Breast epithelium (tissue), 4 donors: ENCODE measurements at places on chromosomes 3 and 15. TPM values are rescaled to one million over a fixed set of nuclear protein-coding genes. Genes with fewer than 3 reads are reported as not detected.
A peak's percentile ranks its signal among the peaks of the same experiment; 100 is the strongest.

DNA sequence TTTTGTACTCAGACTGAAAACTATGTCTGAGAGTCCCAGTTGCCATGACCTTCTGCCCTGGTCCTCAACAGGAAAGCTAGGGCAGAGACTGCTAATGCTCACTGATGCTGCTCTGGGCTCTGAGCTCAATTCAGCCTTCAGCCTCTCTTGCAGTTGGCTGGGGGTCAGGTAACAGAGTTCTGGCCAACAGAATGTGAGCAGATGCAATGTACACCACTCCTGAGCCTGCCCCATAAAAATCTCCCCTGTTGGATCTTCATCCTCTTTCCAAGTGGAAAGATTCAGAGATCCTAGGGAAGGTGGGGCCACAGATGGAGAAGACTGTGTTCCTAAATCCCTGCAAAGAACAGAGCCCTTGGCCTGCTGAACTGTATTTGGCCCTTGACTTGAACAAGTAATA is 87.8 kb downstream of the PDZRN3 start:
- H3K4me3 ChIP-seq, result no peak overlapping the region
- H3K4me1 ChIP-seq, result no peaks in the 10 kb centered on the region
- H3K27ac ChIP-seq, result no peak overlapping the region

DNA sequence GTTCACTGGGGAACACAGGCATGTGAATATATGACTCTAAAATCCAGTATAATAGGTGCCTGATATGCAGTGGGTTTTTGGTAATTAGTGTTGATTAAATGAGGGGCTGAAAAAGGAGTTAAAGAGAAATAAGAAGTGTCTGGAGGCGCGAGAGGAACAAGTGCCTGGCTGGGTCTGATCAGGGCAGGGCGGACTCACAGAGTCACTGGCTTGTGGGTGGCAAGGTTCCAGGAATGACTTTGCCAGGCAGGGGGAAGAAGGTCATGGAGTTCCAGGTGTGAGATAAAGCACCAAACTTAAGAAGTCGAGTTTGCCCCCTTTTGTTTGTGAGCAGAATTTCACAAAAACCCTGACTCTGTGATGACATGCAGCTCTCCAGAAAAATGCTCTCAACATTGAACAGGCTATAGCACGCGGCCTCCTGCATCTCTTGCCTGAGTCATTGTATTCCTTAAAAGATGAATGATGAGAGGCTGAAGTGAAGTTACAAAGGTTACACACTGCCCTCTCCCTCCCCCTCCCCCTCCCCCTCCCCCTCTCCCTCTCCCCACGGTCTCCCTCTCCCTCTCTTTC is 63.0 kb upstream of the LMCD1 start:
- no peaks in the 10 kb centered on the region for H3K4me1 ChIP-seq
- no peaks in the 10 kb centered on the region for H3K36me3 ChIP-seq

DNA sequence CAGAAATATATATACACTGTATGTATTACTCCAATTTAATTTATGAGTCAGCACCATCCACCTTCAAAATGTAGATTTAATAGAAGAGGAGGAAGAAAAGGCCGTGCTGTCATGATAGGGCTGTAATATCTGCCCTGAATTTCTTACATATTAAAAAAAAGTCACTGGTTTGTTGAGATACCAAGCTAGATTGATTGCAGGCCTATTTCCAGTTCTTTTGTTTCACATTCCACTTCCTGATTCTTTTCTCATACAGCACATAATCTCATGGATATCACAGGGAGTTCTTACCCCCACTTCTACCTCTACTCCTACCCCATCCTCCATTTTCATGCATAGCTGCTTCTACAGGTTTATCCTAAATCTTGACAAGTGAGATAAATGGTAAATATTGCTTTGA is 290.3 kb downstream of the ZBTB20 start:
- no peak overlapping the region for H3K27ac ChIP-seq
- H3K27me3 ChIP-seq, result no peaks in the 10 kb centered on the region
- no peak overlapping the region for H3K4me3 ChIP-seq
- peaks cover 3% of the 10 kb centered on the region for H3K4me1 ChIP-seq

The UNC13C gene
- total RNA-seq, result 0.32 TPM

DNA sequence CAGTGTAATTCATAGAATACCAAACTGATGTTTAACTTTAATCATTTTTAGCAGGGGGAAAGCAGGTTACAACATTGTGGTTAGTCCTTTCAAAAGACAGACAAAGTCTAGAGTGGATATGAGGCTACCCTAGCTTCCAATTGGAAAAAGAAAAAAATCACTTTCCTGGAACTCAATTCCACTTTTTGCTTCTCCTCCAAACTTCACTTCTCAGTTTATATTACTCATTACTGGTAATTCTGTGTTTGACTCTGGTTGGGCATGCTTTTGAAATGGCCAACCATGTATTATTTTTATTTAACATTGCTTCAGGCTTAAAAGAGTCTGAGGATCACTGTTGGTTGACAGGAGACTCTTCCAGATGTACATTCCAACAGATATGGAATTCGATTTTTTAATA is 84.8 kb downstream of the RAP2B start:
- peak overlapping the region; percentile 54 for H3K27ac ChIP-seq
- DNase-seq, result no peak
- H3K4me1 ChIP-seq, result no peaks in the 10 kb centered on the region
- H3K4me3 ChIP-seq, result no peak overlapping the region
- H3K36me3 ChIP-seq, result no peaks in the 10 kb centered on the region
- no peaks in the 10 kb centered on the region for H3K27me3 ChIP-seq

GRCh38 chr3:191331388-191331787 is 1.1 kb upstream of the UTS2B start:
- no peaks in the 10 kb centered on the region for H3K27me3 ChIP-seq
- DNase-seq, result no peak
- H3K4me3 ChIP-seq, result peak overlapping the region; percentile 96
- no peaks in the 10 kb centered on the region for H3K4me1 ChIP-seq
- H3K36me3 ChIP-seq, result no peaks in the 10 kb centered on the region

- H3K36me3 ChIP-seq, result no peaks in the 10 kb centered on the region
- H3K4me1 ChIP-seq, result no peaks in the 10 kb centered on the region
- H3K27ac ChIP-seq, result no peak overlapping the region
- no peak for DNase-seq
- H3K4me3 ChIP-seq, result no peak overlapping the region
Observed at GRCh38 chr3:157061265-157061664, 98.7 kb downstream of the CCNL1 start.

- no peaks in the 10 kb centered on the region for H3K27me3 ChIP-seq
- H3K27ac ChIP-seq, result peak overlapping the region; percentile 24
- H3K36me3 ChIP-seq, result no peaks in the 10 kb centered on the region
- H3K4me3 ChIP-seq, result no peak overlapping the region
- DNase-seq, result no peak
Observed at GRCh38 chr15:45386420-45386819, 8.1 kb upstream of the GATM start.

DNA sequence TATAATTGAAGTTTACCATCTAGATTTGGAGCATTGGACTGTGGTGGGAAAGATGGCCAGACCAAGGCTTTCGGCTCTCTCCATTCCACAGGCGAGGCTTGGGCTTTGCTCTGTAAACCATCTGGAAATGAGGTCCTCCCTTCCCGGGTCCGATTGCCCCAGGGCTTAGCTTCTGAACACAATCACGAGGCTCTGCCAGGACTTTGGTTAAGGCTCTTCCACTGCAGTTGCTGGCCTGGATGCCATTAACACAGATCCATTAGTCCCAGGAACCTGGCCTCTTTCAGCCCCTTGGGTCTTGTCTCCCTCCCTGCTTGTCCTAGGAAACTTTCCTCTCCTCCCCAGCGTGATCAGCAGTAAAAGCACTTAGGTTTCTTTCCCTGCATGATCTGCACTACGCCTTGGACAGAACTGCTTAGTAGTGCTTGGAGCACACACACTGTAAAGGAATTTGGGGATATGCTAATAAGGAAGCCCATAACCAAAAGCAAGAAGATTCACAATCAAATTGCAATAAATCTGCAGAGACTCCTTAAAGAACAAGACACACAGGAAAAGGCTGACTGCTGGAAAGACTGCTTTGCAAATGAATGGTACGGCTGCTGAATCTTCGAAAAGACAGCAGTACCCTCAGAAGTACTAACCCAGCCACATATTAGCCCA is 154.3 kb downstream of the ECT2 start:
- no peak overlapping the region for H3K27ac ChIP-seq
- H3K4me1 ChIP-seq, result no peaks in the 10 kb centered on the region
- H3K36me3 ChIP-seq, result no peaks in the 10 kb centered on the region

DNA sequence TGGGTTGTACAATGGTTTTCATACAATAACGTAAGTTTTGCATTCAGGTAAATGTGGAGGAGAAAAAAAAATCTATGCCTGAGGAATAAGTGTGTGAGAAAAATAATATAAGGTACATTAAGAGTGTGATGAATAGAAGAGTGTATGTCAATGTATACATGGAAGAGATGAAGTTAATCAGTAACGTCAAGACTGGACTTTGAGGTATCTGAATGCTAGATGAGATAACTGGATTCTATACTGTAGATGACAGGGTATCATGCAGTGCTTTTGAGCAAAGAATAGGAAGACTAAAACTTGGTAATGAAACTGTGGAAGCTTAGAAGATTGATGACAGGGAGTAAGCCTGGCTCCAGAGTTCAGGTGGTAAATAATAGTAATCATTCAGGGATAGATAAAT is 666.7 kb upstream of the SGO1 start:
- no peak overlapping the region for H3K27ac ChIP-seq
- no peaks in the 10 kb centered on the region for H3K36me3 ChIP-seq
- no peaks in the 10 kb centered on the region for H3K27me3 ChIP-seq
- DNase-seq, result no peak
- H3K4me1 ChIP-seq, result no peaks in the 10 kb centered on the region

The AQP9 gene
- total RNA-seq, result 1.8 TPM

The PDHB gene
- total RNA-seq, result 68.2 TPM

DNA sequence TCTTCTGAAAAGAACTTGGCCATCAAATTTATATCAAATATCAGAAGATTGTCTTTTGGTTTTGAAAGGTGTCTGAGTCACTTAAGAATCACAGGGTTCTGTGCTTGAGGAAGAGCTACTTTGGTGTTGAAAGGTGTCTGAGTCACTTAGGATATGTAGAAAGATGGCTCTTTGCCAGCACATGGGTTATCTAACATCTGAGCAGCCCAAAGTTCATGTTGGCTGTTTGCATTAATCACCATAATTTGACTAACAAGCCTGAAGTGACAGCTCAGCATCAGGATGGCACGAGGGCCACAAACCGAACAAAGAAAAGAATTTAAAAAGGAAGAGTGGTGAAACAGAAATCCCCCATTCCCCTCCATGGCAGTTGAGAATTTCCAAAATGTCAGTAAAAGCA is 190.5 kb upstream of the CMC1 start:
- H3K4me3 ChIP-seq, result no peak overlapping the region
- H3K36me3 ChIP-seq, result no peaks in the 10 kb centered on the region
- no peak for DNase-seq
- H3K27me3 ChIP-seq, result no peaks in the 10 kb centered on the region

The CACNA2D2 gene
- 1.5 TPM for total RNA-seq

DNA sequence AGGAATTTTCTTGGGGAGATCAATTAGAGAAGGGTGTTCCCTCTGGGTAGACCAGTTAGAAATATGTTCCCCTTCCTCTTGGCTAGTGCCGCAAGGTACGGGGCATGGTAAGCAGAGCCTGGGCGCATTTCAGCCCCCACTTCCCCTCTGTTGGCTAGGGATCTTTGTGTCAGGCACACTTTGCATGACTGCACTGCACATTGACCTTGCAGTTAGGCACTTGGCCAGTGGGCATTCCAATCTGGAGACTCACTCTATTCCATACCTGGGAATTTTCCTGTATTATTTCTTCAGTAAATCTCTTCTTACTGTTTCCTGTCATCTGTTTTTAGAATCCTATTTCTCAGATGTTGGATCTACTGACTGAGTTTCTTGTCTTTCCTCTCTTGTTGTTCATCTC is 30.0 kb upstream of the CACNA1D start:
- no peak for DNase-seq
- no peak overlapping the region for H3K4me3 ChIP-seq
- no peaks in the 10 kb centered on the region for H3K27me3 ChIP-seq
- no peaks in the 10 kb centered on the region for H3K36me3 ChIP-seq
- H3K27ac ChIP-seq, result no peak overlapping the region

- H3K36me3 ChIP-seq, result no peaks in the 10 kb centered on the region
- H3K27me3 ChIP-seq, result no peaks in the 10 kb centered on the region
- no peaks in the 10 kb centered on the region for H3K4me1 ChIP-seq
- H3K4me3 ChIP-seq, result no peak overlapping the region
- no peak for DNase-seq
Observed at GRCh38 chr15:56892659-56893363, 25.6 kb upstream of the TCF12 start.
